ENCODE measurements at places on chromosomes 6 and 20.

- peak; percentile 33 for DNase-seq
Observed at GRCh38 chr6:137389150-137389704, 105.0 kb downstream of the OLIG3 start.

- no peak for DNase-seq
Observed at GRCh38 chr20:21534453-21534852, 20.6 kb upstream of the NKX2-2 start.

- no peak for DNase-seq
Observed at GRCh38 chr6:23775127-23775526, 350.9 kb upstream of the NRSN1 start.

GRCh38 chr6:129476810-129477209, 233.2 kb downstream of the ARHGAP18 start:
- no peak for DNase-seq

- DNase-seq, result no peak
Observed at GRCh38 chr6:131009790-131010189, 53.3 kb downstream of the EPB41L2 start.

DNA sequence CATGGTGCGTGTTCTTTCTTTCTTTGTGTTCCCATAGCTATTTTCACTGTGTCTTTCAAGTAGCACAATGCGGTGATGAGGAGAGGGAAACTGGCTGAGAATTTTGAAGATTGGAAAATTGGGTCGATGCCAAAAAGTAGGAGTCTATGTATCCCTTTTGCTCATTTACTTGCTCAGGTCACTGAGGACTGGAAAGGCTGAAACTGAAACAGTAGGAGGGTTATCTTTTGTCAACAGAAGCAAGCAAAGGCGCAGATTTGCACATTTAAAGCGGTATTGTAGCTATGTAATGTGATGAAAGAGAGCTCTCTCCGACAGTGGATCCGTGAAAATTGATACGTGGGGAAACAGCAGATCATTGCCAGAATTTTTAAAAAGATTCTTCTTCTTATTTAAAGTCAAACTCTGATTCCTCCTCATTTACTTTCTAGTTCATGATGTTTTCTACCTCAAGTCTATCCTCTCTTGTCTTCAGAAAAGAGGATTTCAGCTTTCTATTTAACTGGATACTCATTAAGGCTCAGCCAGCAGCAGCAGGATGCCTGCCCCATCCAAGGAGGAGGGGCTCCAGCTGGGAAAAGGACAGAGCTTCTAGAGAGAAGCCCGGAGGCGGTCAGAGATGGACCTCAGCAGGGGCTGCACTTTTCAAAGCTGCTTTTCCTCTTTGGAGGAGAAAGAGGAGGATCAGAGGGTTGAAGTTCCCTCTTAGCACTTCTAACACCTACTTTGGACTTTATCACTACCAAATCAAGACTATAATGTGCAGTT, 15.9 kb upstream of the FYN start:
- no peak for DNase-seq

DNA sequence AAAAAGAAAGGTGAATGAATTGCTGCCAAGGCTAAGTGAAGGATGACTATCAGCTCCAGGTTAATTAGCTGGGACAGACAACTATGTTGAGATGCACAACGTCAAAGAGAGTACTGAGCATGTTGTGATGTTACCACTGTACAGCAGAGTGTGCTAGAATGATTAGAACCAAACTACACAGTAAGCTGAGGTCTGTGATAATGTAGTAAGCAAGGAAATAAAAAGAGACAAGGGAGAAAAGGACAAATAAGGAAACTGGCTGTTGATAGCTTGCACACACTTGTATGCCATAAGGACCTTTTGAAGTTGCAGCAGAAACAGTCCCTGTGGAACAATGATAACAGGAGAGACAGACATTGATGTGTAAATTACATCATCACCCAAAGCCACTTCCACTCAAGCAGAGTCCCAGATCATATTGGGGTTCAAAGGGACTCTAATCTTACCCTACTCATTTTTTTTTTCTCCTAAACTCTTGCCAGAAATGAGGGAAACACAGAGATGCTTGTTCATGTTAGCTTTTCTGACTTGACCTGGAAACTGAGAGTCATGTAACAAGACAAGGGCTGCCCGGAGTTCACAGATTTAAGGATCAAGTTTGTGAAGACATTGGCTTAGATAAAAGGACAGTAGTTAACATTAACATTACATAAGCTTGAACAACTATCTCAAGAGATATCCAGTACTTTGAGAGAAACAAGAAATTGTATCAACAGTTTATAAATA, 189.9 kb downstream of the CENPW start:
- no peak for DNase-seq

DNA sequence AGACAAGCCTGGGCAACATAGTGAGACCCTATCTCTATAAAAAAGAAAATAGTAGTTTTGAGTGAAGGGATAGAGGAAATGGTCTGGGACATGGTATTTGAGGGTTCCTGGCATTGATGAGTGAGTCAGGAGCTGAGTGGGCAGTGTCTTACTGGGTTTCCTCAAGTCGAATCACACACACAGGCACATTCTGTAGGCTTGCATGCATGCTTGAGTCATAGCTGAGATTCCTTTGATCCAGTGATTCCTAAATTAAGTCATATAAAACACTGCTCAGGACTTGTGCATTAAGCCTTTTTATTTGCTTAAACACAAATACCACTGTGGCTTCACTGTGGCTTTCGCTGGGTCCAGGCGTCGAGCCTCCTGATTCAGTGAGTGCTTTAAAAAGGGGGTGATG, 71.8 kb upstream of the TMEM181 start:
- DNase-seq, result no peak

GRCh38 chr20:49914310-49915117, 815 bp downstream of the SPATA2 start:
- no peak for DNase-seq

GRCh38 chr6:11279284-11279689, 46.8 kb upstream of the NEDD9 start:
- DNase-seq, result no peak
